ENCODE measurements at places on chromosomes 11 and 22.

DNA sequence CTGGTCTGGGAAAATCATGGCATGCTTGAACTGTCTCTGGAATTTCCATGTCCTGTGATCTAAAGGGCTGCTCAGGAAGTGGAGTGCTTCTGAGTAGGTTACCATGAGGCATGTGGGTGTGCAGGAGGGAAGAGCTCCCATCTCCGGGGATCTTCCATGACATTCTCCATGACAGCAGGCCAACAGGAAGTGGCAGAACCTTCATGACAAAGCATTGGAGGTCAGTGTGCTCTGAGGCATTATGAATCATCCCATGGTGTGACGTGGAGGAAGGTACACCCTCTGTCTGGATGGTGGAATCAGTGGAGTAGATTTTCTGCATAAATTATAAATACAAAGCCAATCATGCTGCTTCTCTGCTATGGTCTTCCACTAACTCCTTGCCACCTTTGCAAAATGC lies 139.6 kb upstream of the E2F8 start:
- H3K4me3 ChIP-seq: no peak overlapping the region
- peaks cover 18% of the 10 kb centered on the region for H3K27me3 ChIP-seq
- DNase-seq: no peak
- no peaks in the 10 kb centered on the region for H3K36me3 ChIP-seq
- H3K4me1 ChIP-seq: no peaks in the 10 kb centered on the region

DNA sequence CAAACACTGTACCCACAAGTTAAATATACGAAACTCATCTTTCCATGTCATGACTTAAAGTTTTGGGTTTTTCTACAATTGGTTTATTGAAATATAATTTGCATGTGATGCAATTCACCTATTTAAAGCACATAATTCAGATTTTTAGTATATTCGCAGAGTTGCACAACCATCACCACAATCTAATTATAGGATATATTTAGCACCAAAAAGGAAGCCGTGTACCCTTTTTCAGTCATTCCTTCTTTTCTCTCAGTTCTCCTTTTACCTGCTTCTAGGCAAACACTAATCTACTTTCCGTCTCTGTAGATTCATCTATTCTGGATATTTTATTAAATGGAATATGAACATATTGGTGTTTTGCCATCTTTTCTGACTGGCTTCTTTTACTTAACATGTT lies 1458.1 kb upstream of the TENM4 start:
- DNase-seq: no peak
- H3K4me3 ChIP-seq: no peak overlapping the region
- no peaks in the 10 kb centered on the region for H3K36me3 ChIP-seq

DNA sequence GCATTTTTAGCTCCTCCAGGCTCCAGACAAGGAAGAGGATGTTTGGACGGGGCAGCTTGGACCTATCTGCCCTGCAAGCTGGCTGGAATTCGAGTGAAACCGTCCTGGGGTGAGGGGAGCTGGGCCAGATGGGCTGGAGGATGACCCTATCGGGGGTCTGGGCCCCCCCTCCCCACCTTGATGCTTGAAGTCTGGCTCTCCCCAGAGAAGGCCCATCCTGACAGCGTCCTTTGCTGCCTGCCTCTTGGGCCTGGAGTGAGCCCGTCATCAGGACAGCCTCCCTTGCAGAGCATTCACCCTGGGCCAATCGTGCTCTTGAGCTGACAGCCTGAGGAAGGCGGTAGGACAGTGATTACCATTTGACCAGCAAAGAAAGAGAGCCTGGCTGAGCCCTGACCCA lies 5.3 kb upstream of the PDGFB start:
- peaks cover 19% of the 10 kb centered on the region for H3K4me1 ChIP-seq
- no peak overlapping the region for H3K4me3 ChIP-seq
- H3K27ac ChIP-seq: no peak overlapping the region
- no peak for DNase-seq
- H3K27me3 ChIP-seq: peaks cover 47% of the 10 kb centered on the region

- H3K27ac ChIP-seq: no peak overlapping the region
- no peaks in the 10 kb centered on the region for H3K36me3 ChIP-seq
Observed at GRCh38 chr22:35978889-35979288, 49.7 kb downstream of the RBFOX2 start.

DNA sequence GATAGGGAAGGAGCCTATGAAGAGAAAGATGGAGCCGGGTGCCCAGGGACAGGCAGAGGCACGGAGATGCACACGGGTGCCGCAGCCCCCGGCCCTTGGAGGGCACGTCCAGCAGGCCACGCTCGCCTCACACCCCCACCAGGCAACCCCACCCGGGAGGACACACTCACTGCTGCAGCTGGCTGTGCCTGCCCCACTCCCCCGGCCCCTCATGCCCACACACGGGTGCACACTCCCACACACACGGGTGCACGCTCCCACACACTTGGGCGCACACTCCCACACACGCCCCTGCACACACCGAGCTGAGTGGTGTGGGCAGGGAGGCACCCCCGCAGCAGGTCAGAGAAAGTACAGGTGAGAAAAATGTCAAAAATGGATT lies 1.1 kb downstream of the MOB2 start:
- peaks cover 21% of the 10 kb centered on the region for H3K4me1 ChIP-seq
- no peak for DNase-seq
- peak overlapping the region; percentile 59 for H3K4me3 ChIP-seq
- peak overlapping the region; percentile 28 for H3K27ac ChIP-seq
- H3K36me3 ChIP-seq: no peaks in the 10 kb centered on the region
- H3K27me3 ChIP-seq: no peaks in the 10 kb centered on the region

- peak overlapping the region; percentile 79 for H3K4me3 ChIP-seq
- H3K36me3 ChIP-seq: peaks cover 28% of the 10 kb centered on the region
- H3K4me1 ChIP-seq: peaks cover 61% of the 10 kb centered on the region
- H3K27ac ChIP-seq: peak overlapping the region; percentile 96
- no peak for DNase-seq
Observed at GRCh38 chr22:36328635-36329253, 59.0 kb downstream of the MYH9 start.

- DNase-seq: no peak
- no peaks in the 10 kb centered on the region for H3K4me1 ChIP-seq
- H3K27ac ChIP-seq: no peak overlapping the region
- H3K36me3 ChIP-seq: no peaks in the 10 kb centered on the region
Observed at GRCh38 chr11:17640493-17641164, 78.7 kb upstream of the MYOD1 start.

DNA sequence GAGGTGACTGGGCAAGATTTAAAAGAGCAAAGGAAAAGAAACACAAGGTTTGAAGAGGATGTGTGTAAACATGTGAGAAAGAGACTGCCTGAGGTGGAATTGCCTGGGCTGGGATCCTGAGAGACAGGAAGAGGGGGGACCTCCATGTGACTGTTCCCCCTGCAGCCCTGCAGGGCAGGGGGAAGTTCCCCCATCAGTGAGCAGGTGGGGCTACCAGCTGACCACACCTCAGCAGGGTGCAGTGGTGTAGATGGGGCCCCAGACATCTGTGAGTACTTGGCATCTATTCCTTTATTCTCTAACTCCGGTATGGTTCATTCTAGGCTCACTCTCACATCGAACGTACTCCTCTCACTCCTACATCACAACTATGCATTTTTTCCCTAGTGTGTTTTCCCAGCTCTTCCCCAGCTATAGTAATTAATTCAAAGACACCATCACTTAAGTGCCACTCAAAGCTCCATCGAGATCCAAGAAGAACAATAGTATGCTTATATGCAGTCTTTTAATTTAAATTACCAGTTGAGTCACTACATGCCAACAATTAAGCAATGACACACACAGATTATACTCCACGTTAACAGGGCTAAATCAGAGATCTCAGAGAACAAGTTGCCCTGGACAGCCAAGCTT lies 42.7 kb downstream of the LGR4 start:
- no peak for DNase-seq
- peaks cover 2% of the 10 kb centered on the region for H3K27me3 ChIP-seq
